ENCODE measurements at places on chromosomes 11 and 22.

- DNase-seq = peak; percentile 16
Observed at GRCh38 chr11:115168229-115168671, 336.0 kb downstream of the CADM1 start.

DNA sequence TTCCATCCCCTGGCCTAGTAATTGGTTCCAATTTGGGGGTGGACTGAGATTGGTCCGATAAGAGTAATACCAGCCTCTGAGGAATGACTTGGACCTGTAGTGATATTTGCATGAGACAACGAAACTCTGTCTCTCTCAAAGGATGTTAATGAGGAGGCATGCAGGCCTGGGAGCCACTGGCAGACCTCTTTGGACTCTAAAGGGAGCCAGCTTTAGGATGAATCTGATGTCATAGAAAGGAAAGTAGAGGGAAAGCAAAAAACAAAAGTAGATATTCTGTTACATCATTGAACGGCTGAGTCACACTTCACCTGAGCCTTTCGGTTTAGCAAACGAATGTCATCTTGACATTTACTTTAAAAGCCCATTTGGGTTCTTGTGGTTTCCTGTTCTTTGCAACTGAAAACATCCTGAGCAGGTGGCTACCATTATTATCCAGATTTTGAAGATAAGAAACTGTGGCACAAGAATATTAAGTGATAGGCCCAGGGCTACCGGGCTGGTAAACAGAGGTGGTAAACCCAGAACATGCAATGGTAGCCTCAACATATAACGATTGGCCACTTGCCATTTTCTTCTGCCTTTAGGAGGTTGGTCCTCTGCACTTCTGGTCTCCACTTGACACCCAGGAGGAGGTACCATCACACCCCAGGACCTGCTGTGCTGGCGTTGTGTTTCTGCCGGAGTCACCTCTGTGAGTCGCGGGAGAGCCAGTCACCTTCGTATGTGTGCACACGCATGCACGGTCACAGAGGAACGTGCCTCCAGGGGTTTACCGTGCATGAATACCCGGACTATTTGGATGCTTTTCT lies 42.7 kb downstream of the RTL6 start:
- DNase-seq = no peak

- DNase-seq = peak; percentile 41
Observed at GRCh38 chr11:47083913-47084312, 92.8 kb downstream of the ARFGAP2 start.

DNA sequence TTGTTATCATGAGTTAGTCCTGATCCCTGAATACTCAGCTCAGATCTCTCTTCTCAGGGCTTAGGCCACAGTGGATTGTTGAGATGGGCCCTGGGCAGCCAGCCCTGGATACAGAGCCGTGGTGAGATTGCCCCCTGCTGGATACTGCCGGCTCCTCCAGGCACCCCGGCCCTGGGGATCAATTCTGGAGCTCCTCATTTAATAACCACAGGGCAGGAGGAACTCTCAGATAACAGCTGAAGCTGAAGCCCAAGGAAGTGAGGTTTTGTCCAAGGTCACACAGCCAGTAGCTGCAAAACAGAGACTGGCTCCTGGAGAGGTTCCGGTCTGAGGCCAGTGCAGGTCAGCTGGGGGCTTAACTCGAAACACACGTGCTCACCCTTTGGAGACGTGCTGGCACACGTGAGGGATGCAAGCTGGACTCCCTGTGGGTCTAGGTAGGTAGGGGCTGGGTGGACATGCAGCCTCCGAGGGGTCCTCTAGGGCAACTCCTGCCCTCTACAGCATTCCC lies 16.0 kb downstream of the USH1C start:
- DNase-seq = peak; percentile 58

GRCh38 chr22:46515208-46516111 lies 22.0 kb downstream of the CELSR1 start:
- DNase-seq = no peak

- DNase-seq = no peak
Observed at GRCh38 chr22:49647627-49648026, 180.0 kb downstream of the BRD1 start.

DNA sequence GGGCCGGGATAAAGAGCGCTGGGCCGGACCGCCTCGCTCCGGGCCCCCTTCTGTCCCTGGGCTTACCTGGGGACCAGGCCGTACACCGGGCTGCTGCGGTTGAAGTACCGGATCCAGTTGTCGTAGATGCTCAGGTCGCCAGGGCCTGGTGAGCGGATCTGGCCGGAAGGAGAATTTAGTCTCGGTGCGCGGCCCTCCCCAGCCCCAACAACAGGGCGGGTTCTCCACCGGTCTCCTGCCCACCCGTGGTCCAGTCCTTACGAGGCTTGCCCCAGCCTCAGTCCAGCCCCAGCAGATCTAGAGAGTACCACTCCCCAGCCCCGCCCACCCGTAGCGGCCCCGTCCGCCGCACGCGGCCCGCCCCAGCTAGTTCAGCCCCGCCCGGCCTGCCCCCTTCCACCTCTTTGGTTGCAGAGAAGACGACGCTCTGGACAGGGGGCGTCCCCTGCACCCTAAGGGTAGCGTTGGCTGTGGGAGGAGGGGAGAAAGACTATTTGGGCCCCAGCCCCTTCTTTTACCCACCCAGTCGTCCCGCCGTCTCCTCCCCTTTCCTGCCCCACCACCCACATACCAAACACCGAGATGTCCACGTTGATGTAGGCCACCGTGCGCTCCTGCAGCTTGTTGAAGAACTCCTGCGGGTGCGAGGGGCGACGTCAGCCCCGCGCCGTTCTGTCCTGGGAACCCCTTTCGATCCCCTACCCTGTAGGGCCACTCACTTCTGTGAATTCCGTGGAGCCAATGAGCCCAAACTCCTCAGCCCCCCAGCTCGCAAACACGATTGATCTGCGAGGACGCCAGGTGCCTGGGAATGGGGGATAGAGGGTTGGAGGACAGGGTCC lies 6.8 kb downstream of the SAC3D1 start:
- DNase-seq = peak; percentile 7

DNA sequence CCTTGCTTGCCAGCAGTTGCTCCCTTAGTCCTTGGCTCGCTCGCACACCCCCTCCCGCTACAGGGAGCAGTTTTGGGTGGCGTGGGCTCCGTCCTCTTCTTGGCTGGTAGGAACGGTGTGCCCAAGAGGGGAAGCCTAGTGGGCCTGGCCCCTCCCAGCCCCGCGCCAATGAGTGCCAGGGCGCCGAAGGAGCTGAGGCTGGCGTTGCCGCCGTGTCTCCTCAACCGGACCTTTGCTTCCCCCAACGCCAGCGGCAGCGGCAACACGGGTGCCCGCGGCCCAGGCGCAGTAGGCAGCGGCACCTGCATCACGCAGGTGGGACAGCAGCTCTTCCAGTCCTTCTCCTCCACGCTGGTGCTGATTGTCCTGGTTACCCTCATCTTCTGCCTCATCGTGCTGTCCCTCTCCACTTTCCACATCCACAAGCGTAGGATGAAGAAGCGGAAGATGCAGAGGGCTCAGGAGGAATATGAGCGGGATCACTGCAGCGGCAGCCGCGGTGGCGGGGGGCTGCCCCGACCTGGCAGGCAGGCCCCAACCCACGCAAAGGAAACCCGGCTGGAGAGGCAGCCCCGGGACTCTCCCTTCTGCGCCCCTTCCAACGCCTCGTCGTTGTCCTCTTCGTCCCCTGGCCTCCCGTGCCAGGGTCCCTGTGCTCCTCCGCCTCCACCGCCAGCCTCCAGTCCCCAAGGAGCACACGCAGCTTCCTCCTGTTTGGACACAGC lies 1.6 kb downstream of the C11orf87 start:
- peak; percentile 37 for DNase-seq

DNA sequence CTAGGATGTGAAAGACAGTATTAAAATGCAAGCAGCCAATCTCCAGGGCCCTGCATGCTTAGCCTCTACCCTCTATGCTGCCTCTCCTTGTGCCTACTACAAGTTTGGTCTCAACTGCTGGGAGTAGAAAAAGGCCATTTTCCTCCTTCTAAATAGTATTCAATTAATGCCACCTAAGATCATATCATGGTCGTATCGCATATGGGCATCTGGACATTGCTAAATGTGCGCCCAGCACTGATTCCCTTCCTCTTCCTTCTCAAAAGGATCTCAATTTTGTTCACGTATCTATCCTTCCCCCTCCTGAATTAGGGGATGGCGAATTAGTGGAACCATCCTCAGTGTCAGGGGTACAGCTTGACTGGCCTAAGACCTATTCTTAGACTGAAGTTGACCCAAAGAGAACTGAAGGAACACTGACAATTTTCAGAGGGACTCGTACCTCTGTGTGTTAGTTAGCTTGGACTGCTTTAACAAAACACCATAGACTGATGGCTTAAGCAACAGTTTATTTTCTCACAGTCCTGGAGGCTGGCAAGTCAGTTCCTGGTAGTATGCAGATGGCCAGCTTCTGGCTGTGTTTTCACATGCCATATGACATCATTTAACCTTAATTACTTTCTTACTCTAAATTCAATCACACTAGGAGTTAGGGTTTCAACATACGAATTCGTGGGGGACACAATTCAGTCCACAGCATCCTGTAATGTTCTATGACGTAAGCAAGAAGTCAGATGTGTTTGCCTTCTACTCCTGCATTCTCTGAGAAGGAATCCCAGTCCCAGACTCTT lies 8.5 kb upstream of the NUP50 start:
- DNase-seq = no peak

DNA sequence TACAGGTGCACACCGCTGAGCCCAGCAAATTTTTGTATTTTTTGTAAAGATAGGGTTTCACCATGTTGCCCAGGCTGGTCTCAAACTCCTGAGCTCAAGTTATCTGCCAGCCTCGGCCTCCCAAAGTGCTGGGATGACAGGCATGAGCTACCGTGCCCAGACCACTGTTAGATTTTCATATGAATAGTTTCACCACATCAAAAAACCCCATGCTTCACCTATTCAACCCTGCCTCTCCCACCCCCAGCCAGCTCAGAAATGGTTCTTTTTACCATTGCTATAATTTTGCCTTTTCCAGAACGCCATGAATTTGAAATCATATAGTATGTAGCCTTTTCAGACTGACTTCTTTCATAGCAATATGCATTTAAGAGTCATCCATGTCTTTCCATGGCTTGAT lies 37.9 kb downstream of the CDPF1 start:
- no peak for DNase-seq

- DNase-seq = peak; percentile 66
Observed at GRCh38 chr22:43862074-43862881, at the start of gene SULT4A1. SULT4A1 (minus strand) TSS chr22:43862513; CDS start chr22:43862382, 131 bp downstream.

DNA sequence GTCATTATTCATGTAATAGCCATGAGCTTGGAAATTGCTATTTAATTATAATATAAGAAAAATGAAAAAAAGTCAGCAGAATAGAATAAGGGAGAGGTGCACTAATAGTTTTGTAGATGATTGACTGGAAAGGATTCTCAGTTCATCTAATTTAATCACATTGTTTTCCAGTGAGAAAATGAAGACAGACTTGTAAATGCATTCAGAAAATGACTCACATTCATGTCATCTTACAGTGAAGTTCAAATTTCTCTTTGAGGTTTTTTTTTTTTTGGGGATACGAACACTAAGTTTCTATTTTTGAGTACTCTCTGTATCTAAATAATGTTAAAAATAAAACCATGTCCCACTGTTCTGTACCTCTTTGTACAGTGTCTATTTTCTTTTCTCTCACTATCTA lies 18.5 kb upstream of the OR4A16 start:
- no peak for DNase-seq

- DNase-seq = no peak
Observed at GRCh38 chr11:118217575-118217974, 7.2 kb downstream of the JAML start.

DNA sequence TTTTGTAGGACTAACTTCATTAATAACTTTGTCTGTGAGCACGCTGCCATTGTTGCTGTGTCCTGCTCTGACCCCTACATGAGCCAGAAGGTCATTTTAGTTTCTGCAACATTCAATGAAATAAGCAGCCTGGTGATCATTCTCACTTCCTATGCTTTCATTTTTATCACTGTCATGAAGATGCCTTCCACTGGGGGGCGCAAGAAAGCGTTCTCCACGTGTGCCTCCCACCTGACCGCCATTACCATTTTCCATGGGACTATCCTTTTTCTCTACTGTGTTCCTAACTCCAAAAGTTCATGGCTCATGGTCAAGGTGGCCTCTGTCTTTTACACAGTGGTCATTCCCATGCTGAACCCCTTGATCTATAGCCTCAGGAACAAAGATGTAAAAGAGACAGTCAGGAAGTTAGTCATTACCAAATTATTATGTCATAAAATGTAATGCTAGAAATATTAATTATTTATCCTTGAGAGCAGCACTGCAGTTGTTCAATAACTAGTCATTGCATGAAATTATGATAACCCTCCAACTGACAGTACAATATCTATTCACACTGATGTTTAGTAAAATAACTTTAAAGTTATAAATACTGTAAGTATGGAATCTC lies 46.4 kb upstream of the OR5D13 start:
- no peak for DNase-seq

Data from astrocyte of the hippocampus (primary cell).